ENCODE measurements at places on chromosomes 1 and 21.

GRCh38 chr1:238777551-238777950, 608.8 kb upstream of the CHRM3 start:
- H3K27ac ChIP-seq = no peak overlapping the region
- H3K36me3 ChIP-seq = no peaks in the 10 kb centered on the region
- no peak for DNase-seq

DNA sequence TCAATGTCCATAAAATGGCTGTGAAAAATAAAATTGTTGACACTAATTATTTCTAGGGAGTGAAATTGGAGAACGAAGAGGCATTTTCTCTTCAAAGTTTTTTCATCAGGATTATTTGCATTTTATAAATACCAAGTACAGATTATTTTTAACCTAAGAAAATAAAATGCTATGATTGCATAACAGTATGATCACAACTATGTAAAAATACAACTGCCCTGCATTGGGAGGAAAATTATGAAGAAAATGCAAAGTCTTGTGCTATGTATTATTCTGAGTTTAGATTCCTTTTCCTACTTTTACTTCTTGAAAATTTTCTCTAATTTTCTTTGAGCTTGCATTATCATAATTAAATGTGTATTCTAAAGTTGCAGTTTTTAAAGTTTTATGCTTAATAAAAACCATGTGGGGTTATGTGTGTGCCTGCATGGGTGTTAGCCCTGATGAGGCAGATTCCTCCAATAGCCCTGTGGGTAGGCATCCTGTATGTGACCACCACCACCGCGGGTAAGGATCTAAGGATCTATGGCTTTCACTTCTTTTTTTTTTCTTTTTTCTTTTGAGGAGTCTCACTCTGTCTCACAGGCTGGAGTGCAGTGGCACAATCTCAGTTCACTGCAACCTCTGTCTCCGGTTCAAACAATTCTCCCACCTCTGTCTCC, 24.7 kb downstream of the STX6 start:
- H3K4me1 ChIP-seq = no peaks in the 10 kb centered on the region
- H3K27me3 ChIP-seq = no peaks in the 10 kb centered on the region
- DNase-seq = no peak
- no peak overlapping the region for H3K27ac ChIP-seq
- H3K36me3 ChIP-seq = peaks cover 20% of the 10 kb centered on the region

- DNase-seq = no peak
- H3K4me3 ChIP-seq = no peak overlapping the region
- H3K27me3 ChIP-seq = no peaks in the 10 kb centered on the region
- H3K4me1 ChIP-seq = no peaks in the 10 kb centered on the region
Observed at GRCh38 chr1:18569811-18570545, 60.7 kb upstream of the PAX7 start.

GRCh38 chr1:56199956-56200355, 379.4 kb downstream of the PLPP3 start:
- peaks cover 6% of the 10 kb centered on the region for H3K4me1 ChIP-seq
- no peaks in the 10 kb centered on the region for H3K36me3 ChIP-seq
- no peaks in the 10 kb centered on the region for H3K27me3 ChIP-seq
- H3K4me3 ChIP-seq = no peak overlapping the region
- DNase-seq = no peak

DNA sequence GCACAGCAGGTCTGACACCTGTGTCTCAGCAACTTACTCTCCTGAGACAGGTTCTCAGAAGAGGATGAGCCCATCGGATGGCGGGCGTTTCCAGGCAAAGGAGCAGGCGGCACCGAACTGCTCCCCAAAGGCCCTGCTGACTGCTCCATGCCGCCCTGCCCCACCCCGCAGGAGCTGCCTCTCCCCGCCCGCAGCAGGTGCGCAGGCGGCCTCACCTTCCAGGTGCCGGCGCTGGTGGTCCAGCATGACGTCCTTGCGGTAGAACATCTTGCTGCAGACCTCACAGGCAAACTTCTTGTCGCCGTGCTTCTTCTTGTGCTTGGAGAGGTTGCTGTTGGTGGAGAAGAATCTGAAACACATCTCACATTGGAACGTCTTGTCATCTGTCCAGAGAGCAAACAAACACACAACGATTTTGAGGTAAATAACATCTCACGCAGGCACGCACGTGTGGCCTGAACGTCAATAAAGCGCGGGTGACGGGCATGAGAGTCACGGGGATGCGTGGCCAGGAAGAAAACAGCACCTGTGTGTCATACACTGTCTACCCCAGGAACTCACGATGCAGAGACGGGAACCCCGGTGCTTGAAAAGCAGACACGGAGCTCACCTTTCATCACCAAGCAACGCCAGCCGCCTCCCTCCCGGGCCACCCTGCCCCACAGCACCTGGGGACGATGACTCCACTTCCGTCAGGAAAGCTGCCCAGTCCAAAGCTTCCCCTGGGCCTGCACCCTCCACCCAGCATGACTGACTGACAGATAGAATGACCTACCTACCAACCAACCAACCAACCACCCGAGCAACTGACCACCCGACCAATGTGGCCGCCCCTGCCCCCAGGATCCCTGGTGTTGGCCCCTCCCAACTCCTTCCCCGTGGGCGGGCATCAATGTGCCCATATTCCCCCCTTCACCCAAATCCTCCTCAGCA, 50.9 kb downstream of the PRDM15 start:
- peaks cover 7% of the 10 kb centered on the region for H3K36me3 ChIP-seq
- H3K4me1 ChIP-seq = no peaks in the 10 kb centered on the region
- H3K4me3 ChIP-seq = no peak overlapping the region
- DNase-seq = no peak
- H3K27ac ChIP-seq = no peak overlapping the region
- H3K27me3 ChIP-seq = no peaks in the 10 kb centered on the region

DNA sequence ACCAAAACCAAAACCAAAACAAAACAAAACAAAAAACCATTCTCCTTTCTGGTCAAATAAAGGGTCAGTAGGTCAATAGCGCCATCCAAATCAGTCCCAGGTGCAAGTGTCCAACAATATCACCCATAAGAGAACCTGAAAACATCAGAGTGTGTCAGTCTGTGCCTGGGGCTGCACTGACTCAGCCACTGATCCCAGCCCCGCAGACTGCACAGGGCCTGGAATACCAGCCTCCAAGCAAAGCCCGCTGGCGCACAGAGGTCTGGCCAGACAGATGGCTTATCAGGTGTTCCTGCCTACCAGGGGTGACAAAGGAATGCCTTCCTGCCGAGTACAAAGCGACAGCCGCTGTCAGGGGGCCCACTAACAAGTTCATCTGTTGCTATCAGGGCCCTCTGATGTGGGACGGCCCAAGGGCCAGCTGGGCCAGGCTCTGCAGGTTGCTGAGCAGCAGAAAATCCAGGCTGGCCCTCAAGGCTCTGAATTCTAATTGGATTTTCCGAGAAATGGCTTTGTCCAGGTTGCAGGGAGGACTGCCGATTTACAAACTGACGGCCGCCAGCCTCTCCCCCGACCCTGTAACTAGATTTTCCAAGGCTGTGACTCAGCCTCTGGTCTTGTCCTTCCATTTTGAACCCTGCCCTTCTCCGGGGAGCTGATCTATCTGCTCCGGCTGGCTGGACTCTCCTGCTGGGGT, 13.7 kb upstream of the TMEM51 start:
- DNase-seq = no peak
- no peak overlapping the region for H3K4me3 ChIP-seq
- H3K36me3 ChIP-seq = no peaks in the 10 kb centered on the region
- H3K27me3 ChIP-seq = no peaks in the 10 kb centered on the region
- H3K27ac ChIP-seq = no peak overlapping the region
- no peaks in the 10 kb centered on the region for H3K4me1 ChIP-seq

- H3K4me3 ChIP-seq = no peak overlapping the region
- DNase-seq = peak; percentile 53
- H3K27me3 ChIP-seq = no peaks in the 10 kb centered on the region
- H3K27ac ChIP-seq = peak overlapping the region; percentile 53
Observed at GRCh38 chr1:22111620-22112019, 31.3 kb downstream of the WNT4 start.

DNA sequence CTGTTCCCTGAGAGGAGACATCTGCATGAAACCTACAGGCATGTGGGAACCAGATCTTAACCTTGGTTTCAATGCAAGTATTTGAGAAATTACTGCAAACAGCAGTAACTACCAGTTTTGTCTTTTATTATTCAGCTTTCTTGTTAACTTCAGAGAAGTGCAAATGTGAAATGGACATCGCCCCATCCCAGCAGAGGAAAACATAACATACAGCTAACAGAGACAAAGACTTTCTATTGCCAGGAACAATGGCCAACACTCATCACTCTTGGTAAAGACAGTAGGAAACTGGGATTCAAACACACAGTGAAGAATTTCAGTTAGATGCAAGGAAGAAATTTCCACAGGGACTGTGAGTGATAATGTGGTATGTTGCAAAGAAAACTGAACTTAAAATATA, 115.1 kb downstream of the SLC30A10 start:
- no peak overlapping the region for H3K27ac ChIP-seq
- H3K36me3 ChIP-seq = no peaks in the 10 kb centered on the region
- no peak for DNase-seq
- no peak overlapping the region for H3K4me3 ChIP-seq

GRCh38 chr1:63407002-63407401, 39.6 kb downstream of the ALG6 start:
- H3K4me1 ChIP-seq = no peaks in the 10 kb centered on the region
- no peak for DNase-seq
- H3K27ac ChIP-seq = no peak overlapping the region

GRCh38 chr1:17632106-17632505, 92.6 kb downstream of the ARHGEF10L start:
- no peak for DNase-seq
- no peak overlapping the region for H3K4me3 ChIP-seq
- no peaks in the 10 kb centered on the region for H3K27me3 ChIP-seq
- peaks cover 26% of the 10 kb centered on the region for H3K4me1 ChIP-seq
- peaks cover 80% of the 10 kb centered on the region for H3K36me3 ChIP-seq

DNA sequence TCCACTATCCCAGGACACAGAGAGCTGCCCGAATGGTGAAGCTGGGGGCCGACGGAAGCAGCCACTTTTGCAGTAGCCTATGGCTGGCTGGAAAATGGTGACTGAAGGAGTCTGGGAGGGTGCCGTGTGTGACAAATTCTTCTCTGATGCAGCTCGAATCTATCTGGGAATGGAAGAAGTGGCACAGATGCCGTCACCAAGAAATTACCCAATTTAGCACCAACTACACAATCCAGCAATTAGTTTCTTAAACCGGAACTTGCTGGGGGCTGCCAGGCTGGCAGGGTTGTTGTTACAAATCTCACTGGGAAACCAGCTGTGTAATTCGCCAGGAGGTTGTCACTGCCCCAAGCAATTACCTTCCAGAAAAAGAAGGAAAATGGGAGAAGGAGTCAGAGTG, 18.0 kb downstream of the DLGAP3 start:
- H3K36me3 ChIP-seq = no peaks in the 10 kb centered on the region
- no peaks in the 10 kb centered on the region for H3K4me1 ChIP-seq
- H3K4me3 ChIP-seq = no peak overlapping the region
- no peak for DNase-seq

DNA sequence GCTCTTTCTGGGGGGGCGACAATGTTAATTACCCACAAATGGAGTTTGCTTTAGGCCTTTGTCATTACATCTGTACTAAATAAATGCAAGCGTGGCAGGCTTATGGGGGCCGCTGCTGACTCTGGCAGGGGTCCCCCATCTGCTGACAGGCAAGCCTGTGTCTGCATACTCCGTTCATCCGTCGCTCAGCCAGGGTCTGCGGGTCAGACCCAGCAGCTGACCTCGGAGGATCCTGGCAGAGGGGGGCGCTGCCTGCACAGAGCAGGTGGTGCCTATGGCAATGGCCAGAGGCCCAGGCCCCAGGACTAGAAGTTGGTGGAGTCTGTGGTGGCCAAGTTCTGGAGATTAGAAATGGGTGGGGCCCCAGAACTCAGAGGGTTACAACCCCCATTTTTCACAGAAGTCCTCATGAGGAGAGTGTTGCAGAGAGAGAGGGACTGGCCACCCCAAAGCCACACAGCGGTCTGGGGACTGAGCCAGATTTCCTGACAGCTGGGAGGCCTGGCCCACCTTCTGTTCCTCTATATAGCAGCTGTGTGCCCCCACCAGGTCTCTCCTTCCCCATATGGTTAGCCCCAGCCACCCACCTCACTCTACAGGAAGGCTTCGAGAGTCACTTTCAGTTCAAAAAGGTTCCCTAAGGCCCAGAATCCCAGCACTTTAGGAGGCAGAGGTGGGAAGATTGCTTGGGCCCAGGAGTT, 31.0 kb downstream of the TTC39A start:
- no peaks in the 10 kb centered on the region for H3K4me1 ChIP-seq
- H3K27me3 ChIP-seq = no peaks in the 10 kb centered on the region
- no peak overlapping the region for H3K27ac ChIP-seq
- DNase-seq = no peak
- no peak overlapping the region for H3K4me3 ChIP-seq

- no peak overlapping the region for H3K4me3 ChIP-seq
- no peaks in the 10 kb centered on the region for H3K36me3 ChIP-seq
- H3K27ac ChIP-seq = no peak overlapping the region
- no peaks in the 10 kb centered on the region for H3K27me3 ChIP-seq
- H3K4me1 ChIP-seq = no peaks in the 10 kb centered on the region
- peak; percentile 79 for DNase-seq
Observed at GRCh38 chr1:31523769-31524168, 52.5 kb upstream of the TINAGL1 start.

- peak overlapping the region; percentile 7 for H3K4me3 ChIP-seq
- no peaks in the 10 kb centered on the region for H3K27me3 ChIP-seq
- no peak overlapping the region for H3K27ac ChIP-seq
- no peaks in the 10 kb centered on the region for H3K4me1 ChIP-seq
Observed at GRCh38 chr1:240575981-240576662, 35.8 kb downstream of the GREM2 start.

DNA sequence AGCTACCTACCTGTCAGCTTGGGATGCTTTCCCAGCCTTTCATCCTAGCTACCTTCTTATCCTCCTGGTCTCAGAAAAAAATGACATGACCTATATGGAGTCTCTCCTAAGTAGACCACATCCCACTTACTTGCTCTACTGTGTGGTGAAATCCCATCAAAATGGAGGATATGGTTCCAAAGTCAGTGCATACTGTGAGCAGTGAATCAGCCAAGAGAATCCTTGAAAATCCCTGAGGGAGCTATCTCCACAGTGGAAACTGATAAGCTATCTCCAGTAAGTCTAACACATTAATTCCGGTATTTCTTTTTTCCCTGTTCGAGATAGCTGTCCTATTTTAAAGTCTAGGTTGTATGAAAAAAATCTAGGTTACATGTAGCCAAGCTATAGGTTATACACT, 189.7 kb downstream of the FGGY start:
- no peak overlapping the region for H3K4me3 ChIP-seq
- no peaks in the 10 kb centered on the region for H3K4me1 ChIP-seq
- DNase-seq = no peak
- H3K27me3 ChIP-seq = no peaks in the 10 kb centered on the region
- no peak overlapping the region for H3K27ac ChIP-seq

Data from right atrium auricular region (tissue), 2 donors.